Left renal cortex interstitium (tissue), 4 donors: ENCODE measurements at places on chromosomes 3 and 15.
A peak's percentile ranks its signal among the peaks of the same experiment; 100 is the strongest.

DNA sequence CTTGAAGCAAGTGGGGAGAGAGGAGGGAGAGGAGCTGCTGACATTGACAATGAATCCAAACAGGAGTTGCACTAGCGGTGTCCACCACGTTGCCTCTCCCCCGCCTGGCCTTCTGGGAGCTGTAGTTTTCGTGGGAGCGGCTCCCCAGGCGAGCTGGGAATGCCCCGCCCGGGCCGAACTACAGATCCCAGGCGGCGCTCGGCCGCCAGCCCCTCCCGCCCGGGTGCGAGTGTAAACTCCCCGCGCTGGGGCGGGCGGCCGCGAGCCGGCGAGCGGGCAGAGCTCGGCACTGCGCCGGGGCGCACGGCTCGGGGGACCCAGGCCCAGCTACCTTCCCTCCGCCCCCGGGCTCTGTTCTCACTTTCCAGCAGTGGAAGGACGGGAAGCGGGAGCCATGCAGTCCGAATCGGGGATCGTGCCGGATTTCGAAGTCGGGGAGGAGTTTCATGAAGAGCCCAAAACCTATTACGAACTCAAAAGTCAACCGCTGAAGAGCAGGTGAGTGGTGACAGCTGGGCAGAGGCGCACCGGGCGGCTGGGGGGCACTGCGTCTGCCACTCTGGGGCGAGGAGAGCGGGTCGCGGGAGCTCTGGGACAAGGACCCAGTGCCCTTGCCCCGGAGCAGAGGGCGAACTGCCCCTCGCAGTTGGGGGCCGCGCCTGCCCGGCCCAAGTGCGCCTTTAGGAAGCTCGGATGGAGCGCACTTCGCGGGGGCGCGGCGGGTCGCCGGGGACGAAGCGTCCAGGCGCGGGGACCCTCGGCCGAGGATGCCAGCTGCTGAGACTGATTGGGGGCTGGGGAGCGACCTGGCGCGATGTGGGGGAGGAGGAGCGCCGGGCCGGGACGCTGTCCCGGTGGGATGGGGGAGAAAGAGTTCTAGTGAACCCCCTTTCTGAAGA lies at the start of gene MITF:
Gene MITF (plus strand): TSS at position 261 of the 899 bp plus-strand sequence. CDS start 134 bp downstream, at position 395.
- peak; percentile 89 for DNase-seq

- no peak for DNase-seq
These were observed 9.1 kb upstream of the NCKIPSD start for GRCh38 chr3:48694610-48695392.

DNA sequence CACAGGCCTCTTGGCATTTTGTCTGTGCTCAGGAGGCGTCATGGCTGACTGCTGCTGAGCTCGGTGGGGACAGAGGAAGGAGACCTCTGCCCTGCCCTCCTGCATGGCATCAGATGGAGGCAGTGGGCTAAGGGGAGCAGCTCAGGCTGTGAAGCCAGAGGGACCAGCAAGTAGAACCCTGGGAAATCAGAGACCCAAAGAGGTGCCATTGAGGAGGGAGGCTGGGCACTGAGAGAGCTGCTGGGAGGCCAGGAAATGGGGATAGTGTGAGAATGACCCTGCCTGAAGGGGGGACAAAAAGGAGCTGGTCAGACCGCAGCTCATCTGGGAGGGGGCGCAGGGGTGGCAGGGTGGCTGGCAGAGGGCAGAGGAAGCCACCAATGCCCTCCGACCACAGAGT lies 136.8 kb downstream of the FBLN2 start:
- DNase-seq, result no peak

DNA sequence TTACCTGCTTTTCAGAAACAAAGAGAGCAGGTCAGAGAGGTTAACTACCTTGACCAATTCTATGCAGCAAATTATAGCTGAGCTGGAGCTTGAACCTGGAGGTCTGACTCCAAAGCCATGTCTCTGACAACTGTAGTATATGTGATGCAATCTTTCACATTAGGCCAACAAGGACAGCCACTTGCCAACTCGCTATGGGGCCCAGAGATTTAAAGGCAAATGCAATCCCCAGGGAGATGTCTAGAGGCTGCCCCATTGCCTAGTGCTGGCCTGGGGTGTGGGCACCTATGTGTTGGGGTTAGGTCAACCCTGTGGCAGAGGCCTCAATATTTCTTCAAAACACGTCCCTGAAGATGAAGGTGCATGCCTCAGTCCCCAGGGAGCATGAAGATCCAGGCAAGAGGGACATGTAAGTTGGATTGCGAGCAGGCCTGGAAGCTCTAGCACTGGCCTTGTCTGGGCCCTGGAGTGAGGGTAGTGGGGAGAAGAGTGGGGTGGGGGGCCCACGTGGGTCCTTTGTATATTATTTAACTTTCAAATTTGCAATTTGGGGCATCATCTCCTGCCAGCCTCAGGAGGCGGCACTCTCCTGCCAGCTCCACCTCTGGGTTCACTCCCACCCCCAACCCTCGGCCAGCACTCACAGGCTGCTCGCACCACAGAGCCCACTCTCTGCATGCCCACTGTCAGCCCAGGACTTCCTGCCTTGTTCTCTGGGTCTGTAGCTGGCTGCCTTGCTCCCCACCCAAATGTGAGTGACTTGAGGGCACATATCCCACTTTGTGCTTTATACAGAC lies 64.3 kb downstream of the SLC12A8 start:
- DNase-seq, result no peak

- no peak for DNase-seq
These were observed 148.2 kb downstream of the ADAMTS9 start for GRCh38 chr3:64539451-64540196.

DNA sequence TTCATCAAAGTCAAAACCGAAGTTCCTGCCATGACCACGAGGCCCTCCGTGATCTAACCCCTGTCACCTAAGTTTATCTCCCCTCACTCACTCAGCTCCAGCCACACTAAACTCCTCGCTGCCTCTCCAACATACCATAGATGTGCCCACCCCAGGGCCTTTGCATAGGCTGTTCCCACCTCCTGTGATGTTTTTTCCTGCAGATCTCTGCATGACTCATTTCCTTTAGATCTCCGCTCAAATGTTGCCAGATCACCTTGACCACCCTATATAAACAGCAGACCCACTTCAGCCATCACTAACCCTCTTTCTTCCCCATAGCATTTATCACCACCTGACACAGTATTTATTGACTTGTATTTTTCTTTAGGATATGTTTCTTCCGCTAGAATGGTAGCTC lies 58.5 kb downstream of the HRH1 start:
- no peak for DNase-seq

DNA sequence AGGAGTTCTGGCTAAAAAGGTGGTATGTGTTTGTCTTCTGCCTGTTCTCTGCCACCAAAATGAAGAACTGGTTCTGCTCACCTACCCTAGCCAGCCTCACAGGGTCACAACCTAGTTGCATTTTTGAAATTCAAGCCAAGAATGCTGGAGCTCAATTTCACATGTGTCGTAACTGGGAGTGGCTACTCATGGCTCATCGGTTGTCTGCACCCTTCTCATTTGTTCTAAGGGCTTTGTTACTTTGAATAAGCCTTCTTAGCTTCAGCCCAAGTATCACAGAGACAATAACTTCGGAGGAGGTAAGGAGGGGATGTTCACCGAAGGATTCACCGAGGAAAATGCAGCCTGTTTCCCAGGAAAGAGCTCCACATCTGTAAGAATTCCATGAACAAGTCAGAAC lies 134.3 kb upstream of the RARB start:
- no peak for DNase-seq
